ENCODE measurements at places on chromosomes 16 and 17.

- DNase-seq: no peak
Measured at GRCh38 chr16:86994651-86995171, 322.5 kb downstream of the C16orf95 start.

- no peak for DNase-seq
Measured at GRCh38 chr16:48950184-48950583, 331.5 kb downstream of the CBLN1 start.

DNA sequence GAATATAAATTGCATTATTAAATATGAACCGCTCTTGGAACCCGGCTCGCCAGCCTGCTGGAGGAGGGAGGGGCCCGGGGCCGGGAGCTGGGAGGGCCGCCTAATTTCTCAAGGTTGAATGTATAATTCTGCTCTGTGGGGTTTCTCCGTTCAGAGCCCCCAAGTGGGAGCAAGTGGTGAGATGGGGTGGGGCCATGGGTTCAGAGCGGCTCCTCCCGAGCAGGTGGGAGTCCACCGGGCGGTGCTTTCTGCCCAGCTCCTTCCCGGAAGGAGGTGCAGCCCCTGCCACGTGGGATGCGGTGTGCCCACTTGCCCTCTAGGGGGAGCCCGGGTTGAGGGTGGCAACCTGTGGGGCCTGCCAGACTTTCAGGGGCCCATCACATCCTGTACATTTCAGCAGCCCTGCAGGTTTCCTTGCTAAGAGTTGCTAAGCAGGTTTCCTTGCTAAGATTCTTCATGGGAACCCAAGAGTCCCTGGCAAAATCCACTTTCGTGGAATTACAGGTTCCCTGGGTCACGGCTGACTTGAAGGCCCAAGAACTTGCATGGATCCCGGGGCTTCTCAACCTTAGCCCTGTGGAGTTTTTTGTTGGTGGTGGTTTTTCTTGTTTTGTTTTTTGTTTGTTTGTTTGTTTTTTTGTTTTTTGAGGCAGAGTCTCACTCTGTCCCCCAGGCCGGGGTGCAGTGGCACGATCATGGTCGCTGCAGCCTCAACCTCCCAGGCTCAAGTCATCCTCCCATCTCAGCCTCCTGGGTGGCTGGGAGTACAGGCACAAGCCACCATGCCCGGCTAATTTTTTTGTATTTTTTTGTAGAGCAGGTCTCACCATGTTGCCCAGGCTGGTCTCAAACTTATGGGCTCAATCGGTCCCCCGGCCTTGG lies 196.7 kb upstream of the GSE1 start:
- peak; percentile 74 for DNase-seq

- DNase-seq: no peak
Measured at GRCh38 chr17:4317610-4318009, 48.9 kb downstream of the UBE2G1 start.

- peak; percentile 22 for DNase-seq
Measured at GRCh38 chr16:20383106-20384029, 21.2 kb downstream of the PDILT start.

DNA sequence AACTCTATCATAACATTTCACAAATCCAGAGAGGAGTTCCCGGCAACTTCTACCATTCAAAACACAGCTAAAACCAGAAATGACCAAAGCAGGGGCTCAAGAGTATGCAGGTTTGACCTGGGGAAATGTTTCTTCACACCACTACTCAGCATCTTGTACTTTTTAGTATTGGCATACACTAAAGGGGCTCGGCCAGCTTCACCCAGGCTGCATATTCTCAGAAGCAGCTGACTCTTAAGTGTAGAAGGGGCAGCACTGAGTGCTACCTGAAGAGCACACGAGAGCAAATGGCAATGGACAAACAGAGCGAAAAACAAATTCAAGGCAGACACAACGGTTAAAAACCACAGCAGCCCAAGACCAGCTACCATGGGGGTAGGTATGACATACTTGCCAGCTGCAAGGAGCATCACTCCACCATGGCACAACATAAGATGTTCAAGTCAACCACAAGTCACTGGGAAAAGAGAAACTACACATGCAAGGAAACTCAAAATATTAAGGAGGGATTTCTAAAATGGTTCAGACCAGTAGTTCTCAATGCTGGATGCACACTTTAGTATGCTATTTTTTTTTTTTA lies 34.4 kb downstream of the N4BP1 start:
- DNase-seq: no peak

DNA sequence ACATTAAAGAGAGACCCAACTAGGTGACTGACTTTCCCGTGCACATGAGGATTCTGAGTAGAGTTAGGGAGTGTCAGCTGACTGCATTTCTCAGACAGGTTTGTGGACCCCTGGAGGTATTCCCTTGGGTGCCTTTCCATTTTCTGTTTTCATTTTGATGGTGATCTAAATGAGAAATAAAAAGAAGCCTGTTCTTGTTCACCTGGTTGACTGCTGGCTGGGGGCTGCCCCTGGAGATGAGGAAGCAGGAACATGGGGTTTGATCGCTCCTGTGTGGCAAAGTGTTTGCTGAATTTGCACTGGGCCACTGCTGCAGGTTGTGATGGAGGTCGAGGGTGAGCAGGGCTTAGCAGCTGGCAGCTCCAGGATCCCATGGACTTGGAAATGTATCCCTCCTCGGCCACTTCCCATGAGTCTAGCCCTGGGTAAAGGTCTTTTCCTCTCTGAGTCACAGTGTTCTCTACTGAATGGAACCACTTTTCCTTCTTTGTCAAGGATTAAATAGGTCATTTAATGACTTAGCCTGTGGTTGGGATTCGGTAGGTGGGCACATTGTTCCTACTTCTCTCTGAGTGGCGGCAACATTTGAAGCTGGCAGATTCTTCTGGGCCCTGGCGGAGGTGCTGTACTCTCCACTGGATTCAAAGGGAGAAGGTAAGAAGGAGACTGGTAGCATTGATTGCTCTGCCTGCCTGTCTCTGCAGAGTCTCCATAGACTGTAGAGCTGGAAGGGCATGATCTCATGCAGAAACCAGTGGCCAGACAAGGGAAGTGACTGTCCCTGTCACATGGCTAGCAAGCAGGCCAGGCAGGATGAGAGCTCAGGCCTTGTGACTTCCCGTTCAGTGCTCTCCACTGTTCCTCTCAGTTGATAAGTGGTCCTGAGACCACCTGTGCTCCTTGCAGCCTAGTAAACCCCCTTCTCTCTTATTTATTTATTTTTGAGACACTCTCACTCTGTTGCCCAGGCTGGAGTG lies 17.9 kb downstream of the SNX29 start:
- no peak for DNase-seq

- no peak for DNase-seq
Measured at GRCh38 chr17:37708616-37709212, 36.1 kb downstream of the HNF1B start.

- DNase-seq: peak; percentile 1
Measured at GRCh38 chr17:5464717-5465507, 3.9 kb downstream of the DHX33 start.

DNA sequence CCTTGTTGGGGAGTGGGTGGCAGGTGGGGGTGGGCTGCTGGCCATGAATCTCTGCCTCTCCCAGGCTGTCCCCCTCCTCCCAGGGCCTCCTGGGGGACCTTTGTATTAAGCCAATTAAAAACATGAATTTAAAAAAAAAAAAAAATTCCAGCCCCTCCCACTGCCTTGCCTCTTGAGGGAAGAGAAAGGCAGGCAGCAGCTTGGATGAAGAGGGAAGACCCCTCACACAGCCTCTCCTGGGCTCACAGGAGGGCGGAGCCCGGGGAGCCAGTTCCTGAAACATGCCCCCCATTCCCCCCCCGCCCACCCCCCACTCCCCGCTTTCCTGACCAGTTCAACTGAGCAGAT lies 1.8 kb upstream of the TCAP start:
- no peak for DNase-seq

GRCh38 chr17:80497726-80498241 lies 21.4 kb upstream of the NPTX1 start:
- DNase-seq: no peak

GRCh38 chr17:57801044-57801711 lies 48.7 kb downstream of the MRPS23 start:
- no peak for DNase-seq

DNA sequence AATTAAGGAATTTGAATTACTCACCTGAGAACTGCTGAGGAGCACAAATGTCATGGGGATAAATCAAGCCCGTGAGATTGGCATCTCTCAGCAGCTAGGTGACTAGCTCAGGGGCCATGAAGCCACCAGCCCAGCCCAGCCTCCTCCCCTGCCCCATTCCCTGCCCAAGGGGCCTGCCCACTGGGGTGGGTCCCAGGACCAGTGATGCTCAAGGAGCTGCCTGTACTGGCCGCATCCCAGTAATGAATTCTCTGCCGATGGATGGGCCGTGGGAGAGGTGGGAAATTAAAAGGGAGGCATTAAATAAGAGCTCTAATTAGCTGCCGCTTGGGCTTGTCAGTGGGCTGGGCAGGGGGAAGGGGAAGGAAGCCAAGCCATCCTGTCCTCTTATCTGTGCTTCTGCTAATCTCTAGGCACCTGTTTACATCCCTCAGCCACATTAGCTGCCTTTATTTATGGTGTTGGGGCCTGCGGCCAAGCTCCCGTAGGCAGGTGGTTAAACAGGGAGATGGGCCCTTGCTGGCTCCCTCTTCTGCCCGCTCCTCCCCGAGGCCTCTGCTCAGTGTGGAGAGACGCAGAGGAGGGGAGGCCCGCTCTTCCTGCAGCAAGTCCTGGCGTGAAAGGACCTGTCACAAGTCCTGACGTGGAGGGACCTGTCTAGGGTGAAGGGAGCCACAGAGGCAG lies 48.8 kb downstream of the PIPOX start:
- peak; percentile 64 for DNase-seq

DNA sequence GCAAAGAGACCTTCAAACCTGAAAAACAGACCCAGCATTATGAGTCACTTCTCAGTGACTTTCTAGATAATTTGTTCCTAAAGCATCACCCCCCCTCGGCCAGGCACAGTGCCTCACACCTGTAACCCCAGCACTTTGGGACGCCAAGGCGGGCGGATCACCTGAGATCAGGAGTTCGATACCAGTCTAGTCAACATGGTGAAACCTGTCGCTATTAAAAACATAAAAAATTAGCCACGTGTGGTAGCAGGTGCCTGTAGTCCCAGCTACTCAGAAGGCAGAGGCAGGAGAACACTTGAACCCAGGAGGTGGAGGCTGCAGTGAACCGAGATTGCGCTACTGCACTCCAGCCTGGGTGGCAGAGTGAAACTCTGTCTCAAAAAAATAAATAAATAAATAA lies 24.3 kb upstream of the RNPS1 start:
- DNase-seq: no peak

- no peak for DNase-seq
Measured at GRCh38 chr17:17766077-17766743, 70.6 kb downstream of the SREBF1 start.

DNA sequence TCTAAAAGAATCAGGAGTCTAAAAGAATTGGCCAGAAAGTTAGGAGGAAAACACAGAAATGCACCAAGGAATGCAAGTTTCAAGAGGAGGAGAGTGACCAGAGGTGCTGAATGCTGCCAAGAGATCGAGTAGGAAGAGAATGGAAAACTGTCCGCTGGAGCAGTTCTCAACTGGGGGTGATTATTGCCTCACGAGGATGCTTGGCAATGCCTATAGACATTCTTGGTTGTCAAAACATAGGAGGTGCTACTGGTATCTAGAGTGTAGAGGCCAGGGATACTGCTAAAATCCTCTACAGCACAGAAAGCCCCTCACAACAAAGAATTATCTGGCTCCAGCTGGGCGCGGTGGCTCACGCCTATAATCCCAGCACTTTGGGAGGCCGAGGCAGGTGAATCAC lies 82.1 kb upstream of the NOL11 start:
- no peak for DNase-seq

DNA sequence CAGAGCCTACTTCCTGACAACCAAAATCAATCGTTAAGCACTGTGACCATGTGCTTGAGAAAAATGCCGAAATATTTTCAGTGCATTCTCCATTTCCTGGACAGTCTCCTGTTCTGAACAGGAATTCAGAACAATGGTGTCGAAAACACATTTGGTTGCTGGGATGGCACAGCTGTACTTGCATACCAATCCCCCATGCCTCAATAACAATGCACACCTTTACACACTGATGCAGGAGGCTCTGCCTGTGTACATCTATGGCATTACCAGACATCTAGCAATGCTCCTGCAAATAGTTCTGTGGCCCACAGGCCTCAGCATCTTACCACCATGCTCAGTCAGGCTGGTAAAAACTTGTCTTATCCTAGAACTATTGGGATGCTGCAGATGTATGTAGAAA lies 6.2 kb downstream of the CHTF8 start:
- DNase-seq: no peak

- peak; percentile 4 for DNase-seq
Measured at GRCh38 chr17:66255112-66255511, 25.9 kb upstream of the APOH start.

DNA sequence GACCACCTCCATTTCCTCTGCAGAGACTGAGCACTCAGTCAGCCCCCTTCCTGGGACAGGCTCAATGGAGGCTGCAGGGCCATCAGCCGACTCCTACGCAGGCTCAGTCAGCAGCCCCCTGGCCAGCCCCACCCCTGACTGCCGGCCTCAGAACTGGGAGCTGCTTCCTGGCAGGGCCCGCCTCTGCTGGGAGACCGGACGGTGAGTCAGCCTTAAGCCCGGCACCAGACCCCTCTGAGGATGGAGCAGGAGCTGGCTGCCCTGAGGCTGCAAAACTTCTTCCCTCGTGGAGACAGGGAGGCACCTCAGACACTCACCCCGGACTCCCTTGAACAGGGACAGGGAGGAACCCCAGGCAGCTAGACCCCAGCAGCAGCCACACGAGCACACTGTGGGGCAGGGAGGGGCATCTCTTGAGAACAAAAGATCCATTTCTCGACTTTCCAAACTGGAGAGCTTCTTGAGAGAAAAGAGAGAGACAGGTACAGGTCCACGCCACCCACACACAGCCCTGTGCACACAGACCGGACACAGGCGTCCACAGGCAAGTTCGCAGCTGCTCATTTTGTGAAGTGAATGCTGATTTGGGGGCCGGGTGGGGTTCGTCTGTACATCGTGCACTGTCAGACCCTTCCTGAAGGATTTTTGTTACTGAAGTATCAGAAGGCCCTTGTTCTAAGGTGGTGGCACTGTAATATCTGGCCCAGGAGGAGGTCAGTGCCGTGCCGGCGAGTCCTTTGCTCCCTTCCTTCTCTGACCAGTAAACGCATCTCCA lies 1.3 kb upstream of the TUBB3 start:
- no peak for DNase-seq

- DNase-seq: no peak
Measured at GRCh38 chr17:79942011-79942405, 93.7 kb downstream of the TBC1D16 start.

- DNase-seq: no peak
Measured at GRCh38 chr17:40103071-40103661, 2.8 kb upstream of the NR1D1 start.

DNA sequence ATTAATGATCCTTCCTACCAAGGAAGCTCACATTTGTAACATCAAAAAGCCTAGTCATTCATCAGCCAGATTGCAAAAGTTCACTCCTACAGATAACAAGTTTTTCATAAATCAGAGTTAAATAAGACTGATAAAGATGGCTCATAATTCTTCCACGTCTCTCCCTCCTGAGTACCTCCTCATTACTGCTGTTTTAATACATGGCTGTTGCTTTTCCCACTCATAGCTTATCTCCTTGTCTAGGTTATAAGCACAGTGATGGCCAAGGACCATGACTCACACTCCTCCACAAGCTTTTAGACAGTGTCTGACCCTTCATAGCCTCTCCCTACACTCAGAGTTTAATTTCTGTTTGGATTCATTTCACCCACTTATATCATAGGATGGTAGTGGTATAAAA lies 100.9 kb upstream of the MON1B start:
- DNase-seq: no peak

- no peak for DNase-seq
Measured at GRCh38 chr17:9670596-9670995, 25.3 kb downstream of the USP43 start.

GRCh38 chr16:14202697-14203096 lies 131.6 kb downstream of the MRTFB start:
- DNase-seq: no peak

GRCh38 chr17:75765981-75766380 lies 989 bp upstream of the GALK1 start:
- DNase-seq: no peak

Data from NCI-H1694 treated with DMSO at 0.1 percent for 48 hours (cell line).